ENCODE measurements at places on chromosomes 12 and 14.

DNA sequence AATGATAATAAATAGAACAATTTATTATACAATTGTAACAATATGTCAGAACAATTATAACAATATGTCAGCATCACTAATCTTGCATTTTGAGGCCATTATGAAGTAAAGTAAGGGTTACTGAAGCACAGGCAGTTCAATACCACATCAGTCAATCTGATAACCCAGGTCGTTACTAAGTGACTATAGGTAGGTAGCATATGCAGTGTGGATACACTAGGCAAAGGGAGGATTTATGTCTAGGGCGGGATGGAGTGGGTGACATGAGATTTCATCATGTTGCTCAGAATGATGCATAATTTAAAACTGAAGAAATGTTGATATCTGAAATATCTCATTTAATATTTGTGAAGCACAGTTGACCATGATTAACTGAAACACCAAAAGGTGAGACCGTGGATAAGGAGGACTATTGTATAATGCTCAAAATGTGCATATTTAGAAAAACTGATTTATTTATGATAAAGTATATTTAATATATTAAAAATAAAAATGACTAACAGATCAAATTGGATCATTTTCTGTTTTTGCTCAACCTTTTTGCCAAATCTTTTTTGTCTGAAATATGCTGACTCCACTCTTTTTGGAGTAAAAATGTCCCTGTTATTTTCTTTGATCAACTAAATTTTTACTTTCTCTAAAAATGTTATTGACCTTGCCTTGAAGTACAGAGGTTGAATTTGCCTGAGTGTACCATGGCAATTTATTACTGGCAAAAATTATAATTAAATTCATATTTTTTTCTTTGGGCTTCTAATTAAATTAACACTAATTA lies 1189.4 kb upstream of the USP15 start:
- no peak overlapping the region for H3K4me3 ChIP-seq
- no peak overlapping the region for H3K27ac ChIP-seq
- no peaks in the 10 kb centered on the region for H3K27me3 ChIP-seq
- H3K36me3 ChIP-seq = no peaks in the 10 kb centered on the region

DNA sequence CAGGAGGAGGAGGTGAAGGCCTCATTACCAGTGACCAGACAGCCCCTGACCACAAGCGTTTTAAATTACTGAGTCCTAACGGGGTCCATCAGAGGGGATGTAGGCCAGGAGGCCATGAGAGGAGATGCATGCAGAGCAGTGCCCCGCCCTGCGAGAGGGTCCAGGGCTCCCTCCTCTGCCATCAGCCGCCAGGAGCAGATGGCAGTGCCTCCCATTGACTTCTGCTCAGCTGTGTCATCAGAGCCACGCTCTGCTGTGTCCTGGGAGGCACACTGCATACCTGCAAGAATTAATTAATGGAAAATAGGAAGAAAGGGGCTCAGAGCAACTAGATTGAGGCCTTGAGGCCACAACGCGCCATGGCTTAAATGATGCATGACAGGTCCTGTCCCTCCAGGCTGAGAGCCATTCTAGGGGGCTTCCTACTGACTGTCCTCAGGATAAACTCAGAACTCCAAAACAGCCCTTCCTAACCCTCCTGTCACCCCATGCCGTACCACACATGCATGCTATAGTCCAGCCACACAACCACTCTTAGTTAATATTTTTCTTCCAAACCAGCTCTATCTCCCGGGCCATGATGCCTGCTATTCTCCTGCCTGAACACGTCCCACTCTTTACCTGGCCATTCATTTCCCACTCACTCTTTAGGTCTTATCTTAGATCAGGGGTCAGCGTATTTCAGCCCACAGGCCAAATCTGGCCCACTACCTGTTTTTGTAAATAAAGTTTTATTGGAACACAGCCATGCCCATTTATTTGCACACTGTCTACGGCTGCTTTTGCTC lies 235.8 kb downstream of the KSR2 start:
- H3K4me3 ChIP-seq = no peak overlapping the region
- DNase-seq = no peak
- no peak overlapping the region for H3K27ac ChIP-seq
- no peaks in the 10 kb centered on the region for H3K36me3 ChIP-seq
- no peaks in the 10 kb centered on the region for H3K4me1 ChIP-seq
- H3K27me3 ChIP-seq = no peaks in the 10 kb centered on the region

- H3K27ac ChIP-seq = no peak overlapping the region
- H3K27me3 ChIP-seq = peaks cover 27% of the 10 kb centered on the region
- H3K36me3 ChIP-seq = no peaks in the 10 kb centered on the region
Measured at GRCh38 chr14:92880351-92880750, 42.6 kb upstream of the CHGA start.

- H3K27ac ChIP-seq = no peak overlapping the region
- H3K36me3 ChIP-seq = no peaks in the 10 kb centered on the region
- H3K4me1 ChIP-seq = peaks cover 5% of the 10 kb centered on the region
- peak; percentile 66 for DNase-seq
- H3K27me3 ChIP-seq = peaks cover 26% of the 10 kb centered on the region
Measured at GRCh38 chr12:107912421-107913004, 138.0 kb downstream of the ASCL4 start.

GRCh38 chr14:99387880-99388279 lies 92.8 kb downstream of the SETD3 start:
- H3K4me1 ChIP-seq = peaks cover 3% of the 10 kb centered on the region
- no peak for DNase-seq

GRCh38 chr12:131210506-131211339 lies 257.0 kb downstream of the ADGRD1 start:
- H3K27ac ChIP-seq = peak overlapping the region; percentile 8
- H3K27me3 ChIP-seq = no peaks in the 10 kb centered on the region
- H3K36me3 ChIP-seq = peaks cover 4% of the 10 kb centered on the region
- peaks cover 12% of the 10 kb centered on the region for H3K4me1 ChIP-seq
- no peak for DNase-seq

- peaks cover 16% of the 10 kb centered on the region for H3K27me3 ChIP-seq
- peak overlapping the region; percentile 97 for H3K27ac ChIP-seq
- peaks cover 9% of the 10 kb centered on the region for H3K36me3 ChIP-seq
- H3K4me1 ChIP-seq = peaks cover 28% of the 10 kb centered on the region
Measured at GRCh38 chr12:122836027-122836921, 1.0 kb downstream of the HIP1R start.

DNA sequence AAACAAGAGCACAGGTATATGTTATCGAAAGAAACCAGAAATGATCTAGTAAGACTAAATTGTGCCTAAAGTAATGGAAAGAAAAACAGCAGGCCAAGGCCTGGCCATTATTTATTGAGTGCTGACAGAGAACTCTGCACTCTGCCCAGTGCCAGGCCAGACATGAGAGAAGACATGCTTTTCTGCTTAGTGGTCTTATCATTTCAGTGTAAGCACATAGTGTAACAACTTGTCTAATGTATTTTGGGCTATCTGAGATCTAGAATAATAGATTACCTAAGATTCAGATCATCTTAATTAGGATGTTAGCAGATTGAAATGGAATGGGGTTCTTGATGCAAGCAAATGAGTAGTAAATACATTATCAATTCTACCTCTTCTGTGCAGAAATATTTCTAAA lies 278.3 kb downstream of the AKAP6 start:
- H3K4me1 ChIP-seq = no peaks in the 10 kb centered on the region
- DNase-seq = no peak
- H3K4me3 ChIP-seq = no peak overlapping the region
- no peak overlapping the region for H3K27ac ChIP-seq

- peak overlapping the region; percentile 45 for H3K27ac ChIP-seq
- peaks cover 30% of the 10 kb centered on the region for H3K27me3 ChIP-seq
- DNase-seq = no peak
- H3K4me3 ChIP-seq = peak overlapping the region; percentile 45
- H3K4me1 ChIP-seq = peaks cover 23% of the 10 kb centered on the region
Measured at GRCh38 chr14:56004323-56004722, 113.9 kb upstream of the PELI2 start.

DNA sequence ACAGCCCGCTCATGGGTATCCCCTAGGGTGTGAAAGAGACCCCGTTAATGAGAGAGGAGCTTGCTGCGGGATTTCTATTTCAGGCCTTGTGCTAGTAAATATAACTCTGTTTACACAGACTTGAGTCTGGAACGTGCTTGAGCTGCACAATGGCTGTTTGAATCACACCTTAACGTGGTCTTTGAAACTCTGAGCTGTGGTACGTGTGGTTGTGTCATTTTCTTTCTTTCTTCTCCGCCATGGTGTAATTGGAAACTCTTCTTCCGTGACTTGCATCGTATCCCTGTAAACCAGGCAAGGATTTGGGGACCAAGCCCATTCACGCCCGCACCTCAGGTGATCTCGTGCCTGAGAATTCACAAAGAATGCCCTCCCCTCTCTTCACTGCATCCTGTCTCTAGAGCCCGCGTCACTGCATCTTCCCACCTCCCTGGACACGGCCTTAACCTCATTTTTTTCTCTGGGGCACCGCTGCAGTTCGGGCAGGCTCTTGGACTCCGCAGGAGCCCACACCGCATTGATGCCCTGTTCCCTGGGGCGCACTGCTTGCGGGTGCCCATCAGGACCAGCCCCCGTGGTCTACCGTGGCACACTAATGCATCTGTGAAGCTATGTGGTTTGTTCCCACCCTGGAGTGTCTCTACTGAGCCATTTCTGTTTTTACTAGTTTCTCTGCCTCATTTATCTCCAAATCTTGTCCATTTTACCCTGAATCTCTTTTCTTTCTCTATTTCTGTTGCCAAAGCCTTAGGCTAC lies 78.4 kb upstream of the PARP11 start:
- H3K27me3 ChIP-seq = no peaks in the 10 kb centered on the region
- H3K36me3 ChIP-seq = peaks cover 19% of the 10 kb centered on the region
- no peak for DNase-seq
- peak overlapping the region; percentile 44 for H3K4me3 ChIP-seq

DNA sequence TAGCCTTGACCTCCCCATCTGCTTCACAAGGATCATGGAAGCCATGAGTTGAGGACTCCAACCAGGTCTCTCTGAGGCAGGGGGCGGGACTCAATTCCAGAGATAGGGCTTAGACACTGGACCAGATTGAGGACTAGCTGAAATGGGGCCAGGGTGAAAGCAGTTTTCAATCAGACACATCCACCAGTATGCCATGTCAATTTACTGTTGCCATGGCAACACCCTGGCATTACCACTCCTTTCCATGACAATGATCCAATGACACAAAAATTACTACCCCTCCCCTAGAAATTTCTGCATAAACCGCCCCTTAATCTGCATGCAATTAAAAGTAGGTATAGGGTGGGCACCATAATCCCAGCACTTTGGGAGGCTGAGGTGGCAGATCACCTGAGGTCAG lies 18.6 kb upstream of the DCAF5 start:
- H3K4me1 ChIP-seq = no peaks in the 10 kb centered on the region
- H3K4me3 ChIP-seq = no peak overlapping the region
- H3K27me3 ChIP-seq = peaks cover 15% of the 10 kb centered on the region

DNA sequence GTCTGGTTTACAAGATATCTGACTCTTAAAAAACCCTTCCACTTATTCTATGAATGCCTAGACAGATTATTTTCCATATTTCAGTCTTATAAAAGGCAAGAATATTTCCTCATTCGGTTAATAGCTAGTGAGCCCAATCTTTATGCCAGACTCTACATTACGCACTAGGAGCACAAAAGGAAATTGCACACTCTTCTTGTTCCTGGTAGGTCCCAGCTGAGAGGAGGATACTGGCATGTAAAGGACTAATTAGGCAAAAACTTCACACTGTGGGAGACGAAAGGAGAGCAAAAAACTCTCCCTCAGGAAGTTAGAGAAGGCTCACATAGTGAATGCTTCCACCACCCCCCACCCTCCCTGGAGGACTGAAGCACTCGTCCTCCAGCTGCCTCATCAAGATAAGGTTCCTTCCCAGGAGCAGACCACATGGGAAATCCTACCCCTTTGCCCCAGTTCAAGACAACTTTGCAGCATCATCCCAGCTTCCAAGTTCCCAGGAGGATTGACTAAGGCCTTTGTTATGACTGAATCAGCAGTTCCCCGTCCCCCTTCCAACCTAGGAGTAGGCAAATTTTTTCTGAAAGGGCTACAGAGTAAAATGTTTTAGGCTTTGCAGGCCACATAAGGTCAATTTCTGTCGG lies 14.5 kb downstream of the CAPZA3 start:
- no peaks in the 10 kb centered on the region for H3K36me3 ChIP-seq
- no peak overlapping the region for H3K4me3 ChIP-seq
- H3K27ac ChIP-seq = no peak overlapping the region
- DNase-seq = no peak
- H3K4me1 ChIP-seq = no peaks in the 10 kb centered on the region

- peak overlapping the region; percentile 97 for H3K27ac ChIP-seq
- H3K36me3 ChIP-seq = peaks cover 51% of the 10 kb centered on the region
- H3K4me3 ChIP-seq = peak overlapping the region; percentile 88
- H3K27me3 ChIP-seq = no peaks in the 10 kb centered on the region
- no peak for DNase-seq
Measured at GRCh38 chr14:102085948-102086708, 716 bp downstream of the HSP90AA1 start.

- H3K4me1 ChIP-seq = no peaks in the 10 kb centered on the region
- H3K4me3 ChIP-seq = no peak overlapping the region
- H3K27ac ChIP-seq = no peak overlapping the region
- no peaks in the 10 kb centered on the region for H3K27me3 ChIP-seq
Measured at GRCh38 chr12:127046467-127046866, 1220.5 kb upstream of the TMEM132C start.

- H3K4me1 ChIP-seq = no peaks in the 10 kb centered on the region
- H3K4me3 ChIP-seq = no peak overlapping the region
- no peaks in the 10 kb centered on the region for H3K36me3 ChIP-seq
- no peak overlapping the region for H3K27ac ChIP-seq
Measured at GRCh38 chr12:131830335-131830913, 2.2 kb downstream of the MMP17 start.

DNA sequence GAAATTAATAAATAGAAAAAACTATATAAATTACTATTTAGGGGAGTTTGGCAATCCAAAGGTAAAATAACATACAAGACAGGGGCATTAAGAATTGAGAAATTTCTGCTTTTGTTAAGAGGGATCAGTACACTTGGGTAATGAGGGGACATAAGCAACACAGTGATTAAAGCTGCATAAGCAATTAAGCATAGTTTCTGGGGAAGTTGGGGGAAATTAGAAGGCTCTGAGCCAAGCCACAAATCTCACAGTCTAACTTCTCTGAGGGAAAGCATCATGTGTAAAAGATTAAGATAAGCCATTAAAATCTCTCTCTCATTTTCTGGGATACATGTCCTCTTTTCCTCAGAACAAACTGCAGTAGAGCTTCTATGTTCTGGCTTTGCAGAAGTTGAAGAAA lies 533.9 kb upstream of the LRFN5 start:
- H3K36me3 ChIP-seq = no peaks in the 10 kb centered on the region
- no peak overlapping the region for H3K4me3 ChIP-seq
- no peak overlapping the region for H3K27ac ChIP-seq
- H3K4me1 ChIP-seq = no peaks in the 10 kb centered on the region

- no peak overlapping the region for H3K4me3 ChIP-seq
- peaks cover 16% of the 10 kb centered on the region for H3K4me1 ChIP-seq
- DNase-seq = no peak
- H3K36me3 ChIP-seq = no peaks in the 10 kb centered on the region
- no peak overlapping the region for H3K27ac ChIP-seq
- H3K27me3 ChIP-seq = peaks cover 16% of the 10 kb centered on the region
Measured at GRCh38 chr14:104659764-104660523, 29.5 kb upstream of the INF2 start.

Measured in T-helper 2 cell treated with Interferon-gamma antibody and Interleukin-4, amounts not matched to agents 5 μg/mL and 100 μg/mL, for 36 hours (primary cell).